ENCODE measurements at places on chromosomes 5 and 9. TPM values are rescaled to one million over a fixed set of nuclear protein-coding genes. Genes with fewer than 3 reads are reported as not detected.
A peak's percentile ranks its signal among the peaks of the same experiment; 100 is the strongest.

GRCh38 chr9:134360180-134360759 is 34.0 kb downstream of the RXRA start:
- no peak overlapping the region for H3K4me3 ChIP-seq
- no peak for DNase-seq
- peak overlapping the region; percentile 34 for H3K27ac ChIP-seq
- H3K27me3 ChIP-seq = no peaks in the 10 kb centered on the region
- peaks cover 38% of the 10 kb centered on the region for H3K4me1 ChIP-seq

DNA sequence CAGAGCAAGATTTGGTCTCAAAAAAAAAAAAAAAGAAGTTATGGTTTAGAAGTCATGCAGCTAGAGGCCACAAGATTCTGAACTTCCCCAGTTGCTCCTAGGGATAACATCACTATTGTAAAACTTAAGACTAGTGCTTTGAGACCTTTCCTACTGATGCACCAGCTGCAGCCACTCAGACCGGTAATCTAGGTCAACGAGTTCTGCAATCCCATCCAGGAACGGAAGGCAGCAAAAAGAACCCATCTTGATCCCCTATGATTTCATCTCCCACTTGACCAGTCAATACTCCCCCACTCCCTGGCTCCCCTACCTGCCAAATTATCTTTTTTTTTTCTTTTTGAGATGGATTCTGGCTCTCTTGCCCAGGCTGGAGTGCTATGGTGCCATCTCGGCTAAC is 46.9 kb upstream of the TTC39B start:
- H3K4me3 ChIP-seq = no peak overlapping the region
- no peaks in the 10 kb centered on the region for H3K4me1 ChIP-seq
- no peak overlapping the region for H3K27ac ChIP-seq
- no peak for DNase-seq
- no peaks in the 10 kb centered on the region for H3K27me3 ChIP-seq
- no peaks in the 10 kb centered on the region for H3K36me3 ChIP-seq

DNA sequence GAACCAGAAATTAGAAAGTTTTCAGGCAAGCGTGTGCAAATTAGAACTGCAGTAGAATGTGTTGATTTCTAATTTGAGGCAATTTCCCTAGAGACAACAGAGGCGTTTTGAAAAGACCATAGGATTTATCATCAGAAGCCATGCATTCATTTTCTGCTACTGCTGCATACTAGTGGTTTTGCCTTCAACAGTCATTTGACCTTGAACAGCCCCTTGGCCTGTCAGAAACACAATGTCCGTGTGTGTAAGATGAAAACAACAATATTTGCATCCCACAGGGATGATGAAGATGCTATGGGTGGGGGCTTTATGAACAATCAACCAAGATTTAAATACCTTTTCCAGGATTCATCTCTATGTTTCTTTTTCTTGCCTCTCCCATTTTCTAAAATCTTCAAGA is 73.7 kb downstream of the PDE4D start:
- H3K36me3 ChIP-seq = no peaks in the 10 kb centered on the region
- no peaks in the 10 kb centered on the region for H3K4me1 ChIP-seq
- DNase-seq = no peak

The GRM6 gene
- not detected for total RNA-seq

DNA sequence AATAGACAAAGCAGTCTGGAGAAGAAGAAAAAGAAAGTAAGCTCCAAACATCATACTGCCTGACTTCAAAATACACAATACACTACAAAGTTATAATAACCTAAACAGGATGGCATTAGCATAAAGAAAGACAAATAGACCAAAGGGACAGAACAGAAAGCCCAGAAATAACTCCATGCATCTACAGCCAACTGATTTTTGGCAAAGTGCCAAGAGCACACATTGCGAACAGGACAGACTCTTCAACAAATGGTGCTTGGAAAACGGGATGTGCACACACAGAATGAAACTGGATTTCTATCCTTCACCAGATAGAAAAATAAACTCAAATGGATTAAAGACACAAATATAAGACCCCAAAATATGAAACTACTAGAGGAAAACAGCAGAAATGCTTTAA is 66.6 kb upstream of the SPATA31E1 start:
- no peaks in the 10 kb centered on the region for H3K4me1 ChIP-seq
- H3K4me3 ChIP-seq = no peak overlapping the region
- no peaks in the 10 kb centered on the region for H3K36me3 ChIP-seq
- no peak for DNase-seq

The PCDHAC1 gene
- total RNA-seq = 0.71 TPM

GRCh38 chr9:136204145-136204805 is 653 bp downstream of the LHX3 start:
- no peak overlapping the region for H3K4me3 ChIP-seq
- H3K4me1 ChIP-seq = no peaks in the 10 kb centered on the region
- H3K27me3 ChIP-seq = peaks cover 20% of the 10 kb centered on the region

DNA sequence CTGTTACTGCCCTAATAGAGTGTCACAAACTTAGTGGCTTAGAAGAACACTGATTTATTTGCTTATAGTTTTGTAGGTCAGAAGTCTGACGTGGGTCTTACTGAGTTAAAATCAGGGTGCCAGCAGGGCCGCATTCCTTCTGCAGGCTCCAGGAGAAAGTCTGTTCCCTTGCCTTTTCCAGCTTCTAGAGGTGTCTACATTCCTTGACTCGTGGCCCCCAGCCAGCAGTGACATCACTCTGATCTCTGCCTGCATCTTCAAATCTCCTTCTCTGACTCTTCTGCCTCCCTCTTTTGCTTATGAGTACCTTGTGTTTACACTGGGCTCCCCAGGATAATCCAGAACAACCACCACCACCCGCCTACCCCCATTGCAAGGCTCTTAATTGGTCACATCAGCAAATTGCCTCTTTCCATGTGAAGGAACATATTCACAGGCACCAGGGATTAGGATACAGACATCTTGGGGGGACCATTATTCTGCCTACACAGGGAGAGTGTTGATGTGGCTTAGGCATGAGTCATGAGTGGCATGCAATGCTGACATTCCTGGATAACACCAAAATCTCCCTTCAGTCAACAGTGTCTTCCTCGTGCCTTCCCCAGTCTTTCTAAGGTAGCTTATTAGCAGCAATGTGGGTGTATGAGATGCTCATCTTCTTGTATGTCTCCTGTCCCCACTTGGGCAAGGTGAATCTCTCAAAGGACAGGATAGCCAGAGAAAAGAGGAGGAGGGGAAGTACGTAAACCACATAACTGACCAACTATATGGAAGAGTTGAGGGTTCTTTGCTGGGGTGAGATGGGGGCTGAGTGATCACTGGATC is 24.4 kb downstream of the CYFIP2 start:
- H3K4me3 ChIP-seq = no peak overlapping the region
- no peaks in the 10 kb centered on the region for H3K4me1 ChIP-seq
- H3K27me3 ChIP-seq = no peaks in the 10 kb centered on the region
- no peak overlapping the region for H3K27ac ChIP-seq
- no peak for DNase-seq

The TNC gene
- 87.1 TPM for total RNA-seq

GRCh38 chr9:108844856-108845255 is 10.9 kb downstream of the ACTL7B start:
- DNase-seq = no peak
- no peaks in the 10 kb centered on the region for H3K36me3 ChIP-seq
- no peaks in the 10 kb centered on the region for H3K27me3 ChIP-seq

The ASS1 gene
- 65.4 TPM for total RNA-seq

The PCDHGA5 gene
- 9.5 TPM for total RNA-seq

The EIF4E1B gene
- total RNA-seq = not detected

The DMAC1 gene
- 9.7 TPM for total RNA-seq

- no peak for DNase-seq
- H3K36me3 ChIP-seq = no peaks in the 10 kb centered on the region
- H3K27ac ChIP-seq = no peak overlapping the region
- H3K27me3 ChIP-seq = no peaks in the 10 kb centered on the region
- peaks cover 13% of the 10 kb centered on the region for H3K4me1 ChIP-seq
These were observed 290.7 kb upstream of the IL12B start for GRCh38 chr5:159620853-159621540.

The FOXD1 gene
- total RNA-seq = 10.0 TPM

DNA sequence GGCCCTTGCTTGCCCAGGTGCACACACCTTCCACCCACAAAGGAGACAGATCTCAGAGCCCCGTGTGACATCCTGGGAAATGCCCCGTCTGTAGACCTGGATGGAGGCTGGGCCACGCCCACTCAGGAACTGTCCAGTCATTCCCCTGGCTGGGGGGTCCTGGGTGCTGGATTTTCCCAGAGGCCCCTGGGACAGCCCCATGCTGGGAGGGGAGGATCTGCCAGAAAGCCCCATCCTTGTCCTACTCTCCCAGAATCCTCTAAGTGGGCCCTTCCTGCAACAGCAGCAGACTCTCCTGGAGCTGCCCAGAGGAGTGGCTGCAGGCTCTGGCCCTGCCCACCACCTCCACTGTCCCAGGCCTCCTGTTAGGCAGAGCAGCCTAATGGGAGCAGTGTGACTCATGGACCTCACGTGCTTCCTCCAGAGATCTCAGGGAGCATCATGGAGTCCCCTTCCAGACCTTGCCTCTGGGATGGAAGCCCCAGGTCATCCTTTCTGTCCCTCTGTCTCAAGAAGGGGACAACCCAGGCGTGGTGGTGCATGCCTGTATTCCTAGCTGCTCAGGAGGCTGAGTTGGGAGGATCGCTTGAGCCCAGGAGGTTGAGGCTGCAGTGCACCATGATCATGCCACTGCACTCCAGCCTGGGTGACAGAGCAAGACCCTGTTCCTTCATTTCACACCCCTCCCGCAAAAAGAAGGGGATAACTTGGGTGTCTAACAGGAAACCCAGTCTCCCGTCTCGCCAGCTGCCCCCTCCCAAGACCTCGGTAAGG is 51.7 kb downstream of the JADE2 start:
- peaks cover 64% of the 10 kb centered on the region for H3K36me3 ChIP-seq
- H3K27me3 ChIP-seq = no peaks in the 10 kb centered on the region
- peaks cover 13% of the 10 kb centered on the region for H3K4me1 ChIP-seq
- H3K4me3 ChIP-seq = no peak overlapping the region
- no peak for DNase-seq
- H3K27ac ChIP-seq = no peak overlapping the region

DNA sequence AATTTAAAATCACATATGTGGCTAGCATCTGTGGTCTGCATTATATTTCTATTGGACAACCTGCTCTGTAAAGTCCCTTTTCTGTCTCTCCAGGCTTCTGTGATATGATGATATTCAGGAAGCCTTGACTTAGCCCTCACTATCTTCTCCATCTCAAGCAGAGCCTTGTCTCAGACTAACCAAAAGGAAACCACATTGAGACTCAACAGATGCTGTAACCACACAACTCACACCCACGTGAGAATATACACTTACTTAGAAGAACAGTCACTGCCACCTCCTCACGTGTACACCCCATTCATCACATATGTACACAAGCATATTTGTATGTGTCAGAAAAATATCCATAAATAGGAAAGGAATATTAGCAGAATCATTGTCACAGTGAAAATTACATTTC is 33.6 kb downstream of the HTR4 start:
- no peak overlapping the region for H3K27ac ChIP-seq
- no peaks in the 10 kb centered on the region for H3K36me3 ChIP-seq
- no peak overlapping the region for H3K4me3 ChIP-seq
- DNase-seq = no peak

GRCh38 chr9:95834281-95834907 is 41.1 kb upstream of the ERCC6L2 start:
- H3K27me3 ChIP-seq = no peaks in the 10 kb centered on the region
- H3K4me1 ChIP-seq = peaks cover 11% of the 10 kb centered on the region
- no peak overlapping the region for H3K27ac ChIP-seq
- H3K4me3 ChIP-seq = no peak overlapping the region
- no peaks in the 10 kb centered on the region for H3K36me3 ChIP-seq

DNA sequence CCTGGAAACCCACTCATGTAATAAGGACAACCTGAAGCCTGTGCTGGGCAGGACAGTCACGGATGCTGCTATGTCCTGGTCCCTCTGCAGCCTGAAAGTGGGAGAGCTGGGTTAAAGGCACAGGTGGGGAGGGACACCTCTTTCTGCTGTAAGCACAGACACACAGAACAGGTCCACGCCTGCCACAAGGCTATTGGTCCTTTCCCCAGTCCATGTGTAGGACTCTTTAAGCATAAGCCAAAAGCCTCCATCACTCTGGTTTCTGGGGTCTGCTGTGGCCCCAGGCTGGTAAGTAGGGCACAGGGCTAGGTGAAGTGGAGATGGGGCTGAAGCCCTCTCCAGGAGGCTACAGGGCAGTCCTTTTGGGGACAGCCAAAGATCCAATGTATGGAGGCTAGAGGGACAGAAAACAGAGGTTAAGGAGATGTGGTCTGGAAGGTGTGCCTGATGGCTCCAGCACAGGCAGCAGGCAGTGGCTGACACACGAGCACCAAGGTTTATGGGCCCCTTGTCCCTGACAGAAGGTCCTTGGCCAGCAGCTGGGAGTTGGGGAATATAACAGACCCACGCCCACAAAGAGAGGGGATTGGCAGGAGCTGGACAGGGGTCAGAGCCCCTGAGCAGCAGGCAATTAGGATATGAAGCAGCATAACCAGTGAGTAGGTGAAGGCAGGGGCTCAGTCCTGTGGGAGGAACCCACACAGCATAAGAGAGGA is 203.6 kb upstream of the MVB12B start:
- no peaks in the 10 kb centered on the region for H3K27me3 ChIP-seq
- no peak overlapping the region for H3K27ac ChIP-seq
- DNase-seq = no peak

GRCh38 chr9:134314039-134314949 is 12.0 kb upstream of the RXRA start:
- H3K4me3 ChIP-seq = no peak overlapping the region
- H3K27ac ChIP-seq = no peak overlapping the region
- no peaks in the 10 kb centered on the region for H3K27me3 ChIP-seq
- peaks cover 6% of the 10 kb centered on the region for H3K4me1 ChIP-seq
- no peaks in the 10 kb centered on the region for H3K36me3 ChIP-seq
- no peak for DNase-seq

The PCDHB3 gene
- 3.7 TPM for total RNA-seq

The ANKRD34B gene
- not detected for total RNA-seq

The PAXX gene
- 49.9 TPM for total RNA-seq

- peaks cover 14% of the 10 kb centered on the region for H3K4me1 ChIP-seq
- no peak overlapping the region for H3K4me3 ChIP-seq
- H3K27me3 ChIP-seq = no peaks in the 10 kb centered on the region
- DNase-seq = no peak
These were observed 72.6 kb downstream of the DAPK1 start for GRCh38 chr9:87570000-87570908.

DNA sequence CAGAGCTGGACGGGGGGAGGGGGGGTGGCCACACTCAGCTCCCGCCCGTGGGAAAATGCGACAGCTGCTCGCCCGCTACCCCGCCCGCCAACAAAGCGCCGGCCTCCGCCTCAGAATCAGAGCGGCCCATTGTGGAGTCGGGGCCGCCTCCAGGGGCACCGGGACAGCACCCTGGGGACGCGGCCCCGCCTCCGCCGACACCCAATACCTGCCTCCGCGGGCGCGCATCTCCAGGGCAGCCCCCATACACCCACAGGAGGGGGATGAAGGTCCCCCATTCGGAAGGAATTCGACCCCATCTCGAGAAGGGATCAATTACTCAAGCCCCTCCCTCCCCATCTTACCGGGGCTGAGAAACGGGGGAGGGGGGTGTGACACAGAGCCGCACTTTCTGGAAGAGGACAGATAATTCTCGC is 1.3 kb downstream of the NOTCH1 start:
- H3K4me1 ChIP-seq = peaks cover 60% of the 10 kb centered on the region
- peak overlapping the region; percentile 88 for H3K4me3 ChIP-seq
- H3K27me3 ChIP-seq = no peaks in the 10 kb centered on the region
- peaks cover 7% of the 10 kb centered on the region for H3K36me3 ChIP-seq
